ENCODE measurements at places on chromosomes 1 and 21.

- ATAC-seq = no peak
Observed at GRCh38 chr21:21232320-21232719, 234.1 kb downstream of the NCAM2 start.

DNA sequence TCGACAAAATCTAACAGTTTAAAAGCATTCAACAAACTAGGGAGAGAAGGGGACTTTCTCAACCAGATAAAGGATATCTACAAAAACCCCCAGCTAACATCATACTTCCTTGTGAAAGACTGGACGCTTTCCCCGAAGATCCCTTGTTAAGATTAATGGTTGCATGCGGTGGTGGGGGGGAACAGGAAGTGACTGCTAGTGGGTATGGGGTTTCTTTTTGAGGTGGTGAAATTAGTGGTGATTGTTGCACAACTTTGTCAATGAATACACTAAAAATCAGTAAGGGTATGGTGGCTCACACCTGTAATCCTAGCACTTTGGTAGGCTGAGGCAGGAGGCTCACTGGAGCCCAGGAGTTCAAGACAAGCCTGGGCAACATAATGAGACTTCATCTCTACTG, 26.9 kb upstream of the EYA3 start:
- ATAC-seq = no peak

- no peak for ATAC-seq
Observed at GRCh38 chr1:33741749-33742148, 122.1 kb upstream of the HMGB4 start.

DNA sequence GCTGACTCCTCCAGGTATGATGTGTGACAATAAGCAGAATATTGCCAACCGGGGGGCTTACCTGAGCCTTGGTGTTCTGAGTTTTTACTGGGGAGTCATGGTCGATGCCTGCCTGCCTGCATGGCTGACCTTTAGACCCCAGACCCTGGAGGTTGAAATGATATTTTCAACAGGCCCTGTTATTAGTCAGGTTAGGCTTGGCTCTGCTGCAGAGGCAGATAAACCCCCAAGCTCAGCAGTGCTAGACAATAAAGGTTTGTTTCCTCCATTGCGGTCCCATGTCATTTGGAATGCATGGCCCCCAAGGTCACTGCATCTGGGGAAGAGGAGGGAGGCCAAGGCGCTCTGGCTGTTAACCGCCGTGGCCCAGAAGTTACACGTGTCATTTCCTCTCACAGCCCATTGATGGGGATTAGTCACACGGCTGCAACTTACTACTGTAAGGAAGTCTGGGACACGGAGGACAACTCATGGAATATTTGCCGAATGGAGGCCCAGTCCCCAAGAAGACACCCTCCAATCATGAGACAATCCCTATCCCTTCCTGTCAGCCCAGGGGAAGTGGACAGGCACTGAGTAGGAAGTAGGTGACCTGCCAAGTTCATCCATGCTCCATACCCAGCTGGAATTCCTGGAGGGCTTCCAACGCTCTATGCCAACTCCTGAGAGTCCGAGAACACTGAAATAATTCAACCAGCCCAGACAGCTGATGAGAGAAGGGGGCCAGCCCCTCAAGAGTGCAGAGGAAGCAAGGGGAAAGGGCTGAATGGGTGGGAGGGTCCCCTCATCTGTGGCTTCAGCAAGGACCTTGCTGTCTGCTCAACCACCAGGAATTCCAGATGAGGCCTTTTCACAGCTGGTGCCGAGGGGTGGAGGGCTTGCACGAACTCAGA, 97.3 kb downstream of the TAS1R2 start:
- ATAC-seq = no peak

- ATAC-seq = peak; percentile 25
Observed at GRCh38 chr1:32695098-32695904, 7.3 kb downstream of the SYNC start.

DNA sequence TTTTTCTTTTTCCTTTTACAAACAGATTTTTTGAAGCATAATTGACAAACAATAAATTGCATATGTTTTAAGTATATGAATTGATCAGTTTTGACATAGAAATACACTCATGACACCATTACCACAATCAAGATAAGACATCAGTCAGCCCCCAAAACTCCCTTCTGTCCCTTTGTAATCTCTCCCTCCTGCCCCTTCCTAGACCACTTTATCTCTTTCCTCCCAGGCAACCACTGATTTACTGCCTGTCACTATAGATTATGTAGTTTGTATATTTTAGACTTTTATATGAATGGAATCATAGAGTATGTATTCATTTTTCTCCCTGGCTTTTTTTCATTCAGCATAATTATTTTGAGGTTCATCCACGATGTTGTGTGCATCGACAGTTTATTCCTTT, 6.9 kb upstream of the SYT14 start:
- ATAC-seq = no peak

- ATAC-seq = no peak
Observed at GRCh38 chr1:112754116-112754628, 39.0 kb upstream of the PPM1J start.

GRCh38 chr1:108028841-108029388, 63.9 kb upstream of the VAV3 start:
- no peak for ATAC-seq

DNA sequence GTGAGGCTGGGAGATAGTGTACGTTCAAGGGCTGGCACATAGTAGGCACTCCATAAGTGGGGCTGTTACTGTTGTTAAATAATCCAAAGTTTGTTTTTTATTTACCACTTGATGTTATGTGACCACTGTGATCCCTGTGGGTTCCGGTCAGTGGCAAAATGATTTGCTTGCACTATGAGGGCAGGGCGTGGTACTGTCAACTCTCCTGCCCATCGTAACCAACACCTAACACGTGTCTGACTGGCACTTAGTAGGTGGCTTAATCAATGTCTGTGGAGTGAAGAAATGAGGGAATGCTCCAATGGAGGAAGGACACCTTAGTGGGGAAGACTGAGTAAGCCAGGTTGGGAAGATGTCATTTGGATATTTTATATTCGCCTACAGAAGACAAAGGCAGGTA, 14.6 kb downstream of the ADORA1 start:
- ATAC-seq = no peak

GRCh38 chr1:73611681-73612080, 586.3 kb downstream of the LRRIQ3 start:
- no peak for ATAC-seq

DNA sequence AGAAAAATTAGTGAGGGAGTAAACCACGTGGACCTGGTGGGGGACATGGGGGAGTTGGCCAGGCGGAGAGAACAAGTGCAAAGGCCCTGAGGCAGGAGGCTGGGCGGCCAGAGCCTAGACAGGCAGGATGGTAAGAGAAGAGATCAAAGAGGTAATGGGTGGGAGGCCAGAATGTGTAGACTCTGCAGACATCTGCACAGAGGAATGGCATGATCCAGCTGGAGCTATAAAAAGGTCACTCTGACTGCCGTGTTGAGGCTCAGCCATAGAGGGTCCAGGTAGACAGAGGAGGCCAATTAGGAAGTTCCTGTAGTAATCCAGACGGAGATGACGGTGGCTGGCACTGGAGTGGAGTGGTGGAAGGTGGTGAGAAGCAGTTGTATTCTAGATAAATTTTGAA, 3.6 kb downstream of the H6PD start:
- no peak for ATAC-seq

DNA sequence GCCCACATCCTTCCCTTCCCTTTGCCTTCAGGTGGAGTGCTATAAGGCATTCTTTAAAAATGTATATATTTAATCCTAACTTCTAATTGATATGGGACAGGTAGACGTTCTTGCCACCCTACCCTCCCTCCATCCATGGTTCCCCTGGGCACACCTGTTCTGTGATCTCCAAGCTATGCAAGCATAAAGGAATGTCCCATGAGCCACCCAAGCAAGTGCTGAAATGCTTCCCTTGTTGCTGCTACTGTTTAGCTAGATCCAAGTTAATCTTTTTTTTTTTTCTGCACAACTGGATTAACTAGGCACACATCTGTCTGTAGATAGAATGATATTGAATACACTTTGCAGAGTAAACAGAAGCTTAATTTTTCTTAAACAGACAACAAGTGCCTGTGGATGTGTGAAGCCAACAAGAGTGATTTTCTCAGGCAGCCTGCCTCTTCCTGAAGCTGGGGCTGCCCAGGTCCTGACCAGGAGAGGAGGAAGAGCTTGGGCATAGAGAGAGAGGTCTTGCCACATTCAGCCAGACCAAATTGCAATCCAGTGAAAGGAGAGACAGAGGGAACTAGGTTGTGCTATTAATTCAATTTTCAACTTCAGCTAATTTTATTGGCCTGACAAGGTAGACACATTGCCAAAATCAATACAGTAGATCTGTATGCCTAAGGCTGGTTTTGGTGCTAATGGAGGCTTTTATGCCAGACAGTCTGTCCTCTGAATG, 28.2 kb upstream of the ATP1B1 start:
- ATAC-seq = peak; percentile 71

- ATAC-seq = peak; percentile 26
Observed at GRCh38 chr1:184387476-184388318, 868 bp downstream of the C1orf21 start.

- ATAC-seq = no peak
Observed at GRCh38 chr21:21195417-21195943, 197.3 kb downstream of the NCAM2 start.

- no peak for ATAC-seq
Observed at GRCh38 chr21:18902660-18903059, 499.1 kb upstream of the TMPRSS15 start.

GRCh38 chr1:92998821-92999220, 37.6 kb upstream of the DIPK1A start:
- no peak for ATAC-seq

DNA sequence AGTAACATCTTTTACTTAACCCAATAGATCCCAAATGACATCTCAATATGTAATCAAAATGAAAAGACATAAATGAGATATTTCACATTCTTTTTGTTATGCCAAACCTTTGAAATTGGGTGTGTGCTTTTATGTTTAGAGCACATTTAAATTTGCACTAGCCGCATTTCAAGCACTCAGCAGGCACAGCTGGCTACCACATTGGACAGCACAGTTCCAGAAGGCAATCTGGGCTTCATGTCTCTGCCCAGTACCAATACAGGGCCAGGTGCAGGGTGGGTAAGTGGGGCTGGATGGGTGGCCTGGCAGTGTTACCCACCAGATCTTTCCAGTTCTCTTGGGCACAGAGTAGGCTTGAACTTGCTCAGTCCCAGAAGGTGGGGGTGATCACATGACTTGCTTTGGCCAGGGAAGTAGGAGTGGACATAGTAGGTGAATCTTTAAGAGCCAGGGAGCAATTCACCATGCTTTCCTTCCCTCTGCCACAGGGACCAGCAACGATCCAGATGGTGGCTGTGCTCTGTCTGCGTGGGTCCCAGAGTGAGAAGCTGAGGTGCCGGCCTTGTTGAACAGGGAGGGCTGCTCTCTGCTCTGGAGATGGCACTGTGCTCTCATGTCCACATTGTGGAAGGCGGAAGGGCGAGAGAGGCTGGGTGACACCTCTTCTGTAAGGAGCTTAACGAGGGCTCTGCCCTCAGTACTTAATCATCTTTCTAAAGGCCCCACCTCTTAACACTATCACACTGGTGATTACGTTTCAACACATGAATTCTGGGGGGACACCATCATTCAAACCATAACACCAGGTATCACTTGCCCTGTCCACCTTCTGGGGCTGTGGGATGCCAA, 261.4 kb downstream of the GRIK3 start:
- ATAC-seq = no peak

- ATAC-seq = no peak
Observed at GRCh38 chr21:42684109-42684916, 30.9 kb downstream of the PDE9A start.

GRCh38 chr1:65355031-65355712, 45.8 kb downstream of the DNAJC6 start:
- ATAC-seq = no peak

DNA sequence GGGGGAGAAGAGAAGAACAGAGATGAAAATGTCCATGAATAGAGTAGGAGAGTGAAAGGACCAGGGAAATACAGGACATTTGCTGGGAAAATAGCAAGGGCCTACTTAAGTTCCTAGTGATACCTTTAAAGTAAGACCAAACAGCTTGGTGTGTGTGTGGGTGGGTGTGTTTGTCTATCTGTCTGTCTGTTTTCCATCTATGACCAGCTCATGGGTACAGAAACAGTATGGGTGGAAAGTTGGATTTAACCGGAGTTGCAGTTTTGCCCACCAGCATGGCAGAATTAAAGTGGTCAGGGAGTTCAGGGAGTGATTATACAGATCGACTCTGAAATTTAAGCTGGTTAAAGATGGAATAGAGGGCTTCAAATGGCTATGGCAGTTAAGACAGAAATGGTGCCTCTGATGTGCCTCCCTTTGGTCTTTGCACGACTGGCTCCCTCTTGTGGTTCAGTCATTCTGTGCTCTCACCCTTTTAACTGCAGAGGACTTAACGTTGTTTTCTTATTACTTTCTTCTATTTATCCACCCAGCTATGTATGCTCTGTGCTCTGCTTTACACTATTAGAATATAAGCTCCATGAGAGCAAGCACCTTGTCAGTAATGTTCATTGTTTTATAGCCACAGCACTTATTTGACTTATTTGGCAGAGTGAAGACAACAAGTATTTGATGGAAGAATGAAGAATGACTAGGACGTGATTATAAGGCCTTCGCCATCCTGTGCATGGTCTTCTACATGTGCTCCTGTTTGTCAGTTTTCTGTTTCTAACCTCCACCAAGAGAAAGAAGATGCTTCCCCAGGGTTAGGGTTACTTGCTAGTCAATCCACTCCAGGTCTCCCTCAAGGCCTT, 72.7 kb upstream of the AK4 start:
- peak; percentile 57 for ATAC-seq

DNA sequence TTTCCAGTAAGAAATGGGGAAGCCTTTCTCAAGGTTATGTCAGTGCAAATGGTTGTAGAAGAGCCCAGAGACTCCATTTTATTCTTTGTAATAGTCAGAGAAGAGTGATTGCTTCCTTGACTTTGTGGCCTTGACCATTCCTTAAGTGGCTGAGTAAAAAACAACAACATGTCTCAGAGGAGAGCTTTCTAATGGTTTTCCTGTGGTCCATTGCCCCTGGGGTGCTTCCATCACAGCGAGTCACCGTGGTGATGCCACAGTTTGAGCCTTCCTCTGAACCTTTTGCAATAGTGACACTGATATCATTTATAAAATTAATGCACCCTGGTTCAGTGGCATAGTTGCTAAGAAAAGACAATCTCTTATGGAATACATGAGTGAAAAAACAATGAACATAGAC, 38.6 kb downstream of the PAPPA2 start:
- ATAC-seq = no peak

GRCh38 chr1:100700586-100700985, 19.0 kb upstream of the VCAM1 start:
- ATAC-seq = no peak

DNA sequence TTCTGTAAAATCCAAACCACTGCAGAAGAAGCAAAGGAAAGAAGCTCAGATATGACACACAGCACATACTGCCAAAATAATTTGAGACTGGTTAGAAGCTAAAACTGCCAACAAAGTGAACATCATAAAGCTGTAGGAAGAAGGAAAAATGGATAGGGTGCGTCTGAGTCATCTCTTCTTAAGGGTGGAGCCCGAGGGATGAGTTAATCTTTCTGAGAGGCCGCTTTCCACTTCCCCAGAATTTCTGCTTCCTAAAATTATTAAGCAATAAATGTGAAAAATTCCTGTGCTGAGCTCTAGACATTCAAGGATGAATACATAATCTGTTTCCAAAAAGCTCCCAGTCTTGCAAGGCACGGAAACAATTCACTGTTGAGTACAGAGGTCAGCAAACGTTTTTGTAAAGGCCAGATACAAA, 20.1 kb downstream of the PPT1 start:
- ATAC-seq = peak; percentile 61

Measured in esophagus mucosa (tissue), 1 donor.